Osteocyte (in vitro differentiated cells): ENCODE measurements at places on chromosomes 2 and 18. TPM values are rescaled to one million over a fixed set of nuclear protein-coding genes. Genes with fewer than 3 reads are reported as not detected.

GRCh38 chr18:46050268-46050667 is 21.8 kb downstream of the PSTPIP2 start:
- no peaks in the 10 kb centered on the region for H3K36me3 ChIP-seq
- H3K4me3 ChIP-seq = no peak overlapping the region
- no peak overlapping the region for H3K27ac ChIP-seq

- no peak for DNase-seq
- H3K4me1 ChIP-seq = no peaks in the 10 kb centered on the region
- H3K4me3 ChIP-seq = no peak overlapping the region
- H3K27ac ChIP-seq = no peak overlapping the region
- H3K36me3 ChIP-seq = no peaks in the 10 kb centered on the region
Measured at GRCh38 chr2:17353263-17353662, 165.0 kb downstream of the RAD51AP2 start.

GRCh38 chr2:149994057-149994728 is 406.6 kb upstream of the MMADHC start:
- H3K4me3 ChIP-seq = no peak overlapping the region
- DNase-seq = no peak
- no peak overlapping the region for H3K27ac ChIP-seq
- H3K4me1 ChIP-seq = peaks cover 28% of the 10 kb centered on the region

DNA sequence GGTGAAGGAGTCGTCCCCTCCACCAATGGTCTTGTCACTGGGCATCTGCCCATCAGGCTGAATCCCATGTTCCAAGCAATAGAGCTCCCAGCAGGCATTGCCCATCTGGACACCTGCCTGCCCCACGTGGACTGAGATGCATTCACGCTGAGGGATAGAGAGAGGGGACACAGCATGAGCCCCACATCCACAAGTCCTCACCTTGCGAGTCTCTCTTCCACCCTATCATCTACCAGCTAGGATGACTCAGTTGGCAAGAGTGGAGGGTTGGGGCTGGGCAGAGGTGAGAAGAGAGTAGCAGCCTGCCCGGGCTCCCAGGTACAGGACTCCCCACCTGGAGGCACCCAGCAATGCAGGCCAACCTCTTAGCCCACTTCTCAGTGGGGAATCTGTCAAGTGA is 959 bp upstream of the TUBA4B start:
- no peak overlapping the region for H3K4me3 ChIP-seq
- peaks cover 57% of the 10 kb centered on the region for H3K4me1 ChIP-seq
- H3K27me3 ChIP-seq = peaks cover 19% of the 10 kb centered on the region
- no peaks in the 10 kb centered on the region for H3K36me3 ChIP-seq
- H3K27ac ChIP-seq = peak overlapping the region; percentile 67
- no peak for DNase-seq

DNA sequence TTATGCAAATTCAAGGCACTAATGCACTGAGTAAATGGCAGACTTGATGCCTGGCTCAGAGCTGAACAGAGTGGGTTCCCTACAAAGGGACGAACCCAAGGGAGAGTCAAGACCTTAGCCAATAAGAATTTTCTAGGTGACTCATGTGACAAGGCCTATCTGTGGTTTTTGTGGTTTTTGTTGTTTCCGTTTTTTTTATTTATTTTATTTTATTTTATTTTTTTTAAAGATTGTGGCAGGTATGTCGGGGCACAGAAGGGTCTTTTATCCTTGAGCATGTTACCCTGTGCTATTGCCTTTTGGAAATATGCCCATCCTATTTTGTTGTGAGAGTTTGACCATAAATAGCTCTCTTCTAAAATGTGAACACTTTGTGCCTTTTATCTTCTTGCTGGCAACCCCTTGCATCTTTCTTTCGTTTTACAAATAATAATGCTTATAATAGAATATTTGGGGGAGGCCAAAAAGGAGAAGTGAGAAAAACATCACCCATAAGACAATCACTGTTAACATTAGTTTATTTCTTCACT is 113.4 kb upstream of the AQP4 start:
- no peak overlapping the region for H3K27ac ChIP-seq
- peaks cover 8% of the 10 kb centered on the region for H3K27me3 ChIP-seq
- no peaks in the 10 kb centered on the region for H3K36me3 ChIP-seq
- H3K4me3 ChIP-seq = no peak overlapping the region

DNA sequence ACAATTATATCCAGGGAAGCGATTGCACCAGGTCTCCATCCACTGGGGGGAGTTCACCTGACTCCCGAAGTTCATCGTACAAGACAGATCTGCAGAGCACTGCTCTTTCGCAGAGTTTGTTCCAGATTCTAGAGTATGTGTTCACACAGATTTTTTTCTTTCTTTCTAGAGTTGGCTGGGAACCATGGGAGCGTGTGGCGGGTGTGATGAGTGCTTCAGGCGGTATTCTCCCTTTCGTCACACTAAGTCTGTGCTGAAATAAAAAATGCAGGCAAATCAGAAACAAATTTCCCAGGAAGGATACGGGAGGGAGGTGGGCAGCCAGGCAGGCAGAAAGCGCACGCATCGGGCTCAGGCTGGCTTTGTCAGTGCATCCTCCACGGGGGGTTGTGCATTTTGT is 129.8 kb upstream of the SOX11 start:
- H3K36me3 ChIP-seq = no peaks in the 10 kb centered on the region
- peaks cover 12% of the 10 kb centered on the region for H3K4me1 ChIP-seq
- H3K27ac ChIP-seq = no peak overlapping the region
- no peaks in the 10 kb centered on the region for H3K27me3 ChIP-seq
- no peak for DNase-seq

DNA sequence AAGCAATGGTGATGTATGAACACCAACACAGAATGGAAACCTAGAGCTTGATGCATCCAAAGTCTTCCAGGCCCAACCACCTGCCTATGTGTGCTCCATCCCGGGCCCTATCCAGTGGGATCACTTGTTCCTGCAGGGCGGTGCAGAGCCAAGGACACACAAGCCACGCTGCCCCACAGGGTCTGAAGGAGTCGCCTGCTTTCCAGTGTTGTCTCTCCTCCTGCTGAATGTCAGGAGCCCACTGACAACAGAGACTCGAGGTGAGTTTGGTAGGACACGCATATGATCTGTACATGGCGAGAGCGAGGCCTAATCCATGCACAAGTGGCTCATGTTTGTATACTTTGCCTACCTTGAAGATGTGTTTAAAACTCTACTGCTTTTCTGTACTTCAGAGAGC is 70.9 kb upstream of the FHL2 start:
- H3K4me3 ChIP-seq = no peak overlapping the region
- no peaks in the 10 kb centered on the region for H3K36me3 ChIP-seq
- H3K4me1 ChIP-seq = peaks cover 15% of the 10 kb centered on the region
- H3K27ac ChIP-seq = no peak overlapping the region
- DNase-seq = no peak
- peaks cover 71% of the 10 kb centered on the region for H3K27me3 ChIP-seq

- peaks cover 28% of the 10 kb centered on the region for H3K4me1 ChIP-seq
- no peak overlapping the region for H3K27ac ChIP-seq
- H3K36me3 ChIP-seq = no peaks in the 10 kb centered on the region
- H3K4me3 ChIP-seq = no peak overlapping the region
- H3K27me3 ChIP-seq = no peaks in the 10 kb centered on the region
- no peak for DNase-seq
Measured at GRCh38 chr18:3648641-3649040, 198.7 kb downstream of the TGIF1 start.

The RGPD3 gene
- total RNA-seq = not detected in 2 replicates

- DNase-seq = no peak
- H3K4me1 ChIP-seq = peaks cover 4% of the 10 kb centered on the region
- no peaks in the 10 kb centered on the region for H3K36me3 ChIP-seq
- no peak within 1 kb of the TSS for H3K27ac ChIP-seq
Measured at GRCh38 chr2:96642564-96643360, at the start of gene FER1L5. TSS of gene FER1L5 (plus strand) at chr2:96642764. CDS start at chr2:96642837, 73 bp downstream.

The TMEM178A gene
- 0.71 and 1.6 TPM in 2 replicates for total RNA-seq

The CPLX4 gene
- total RNA-seq = not detected in 2 replicates

GRCh38 chr2:67219651-67220050 is 177.5 kb upstream of the ETAA1 start:
- H3K27ac ChIP-seq = no peak overlapping the region
- H3K36me3 ChIP-seq = peaks cover 3% of the 10 kb centered on the region
- peaks cover 10% of the 10 kb centered on the region for H3K4me1 ChIP-seq
- DNase-seq = no peak
- no peaks in the 10 kb centered on the region for H3K27me3 ChIP-seq
- no peak overlapping the region for H3K4me3 ChIP-seq

- no peaks in the 10 kb centered on the region for H3K36me3 ChIP-seq
- H3K27me3 ChIP-seq = no peaks in the 10 kb centered on the region
- H3K27ac ChIP-seq = no peak overlapping the region
- H3K4me3 ChIP-seq = no peak overlapping the region
- no peaks in the 10 kb centered on the region for H3K4me1 ChIP-seq
Measured at GRCh38 chr2:3793249-3793648, 89.9 kb downstream of the DCDC2C start.

- no peaks in the 10 kb centered on the region for H3K36me3 ChIP-seq
- no peaks in the 10 kb centered on the region for H3K4me1 ChIP-seq
- no peak overlapping the region for H3K4me3 ChIP-seq
- H3K27ac ChIP-seq = no peak overlapping the region
- H3K27me3 ChIP-seq = no peaks in the 10 kb centered on the region
- no peak for DNase-seq
Measured at GRCh38 chr2:45765007-45765727, 113.7 kb downstream of the PRKCE start.

GRCh38 chr2:23235736-23236135 is 149.2 kb upstream of the KLHL29 start:
- DNase-seq = no peak
- peaks cover 5% of the 10 kb centered on the region for H3K27me3 ChIP-seq
- no peaks in the 10 kb centered on the region for H3K4me1 ChIP-seq
- no peaks in the 10 kb centered on the region for H3K36me3 ChIP-seq

- peaks cover 3% of the 10 kb centered on the region for H3K27me3 ChIP-seq
- H3K4me1 ChIP-seq = no peaks in the 10 kb centered on the region
- no peak overlapping the region for H3K4me3 ChIP-seq
- no peaks in the 10 kb centered on the region for H3K36me3 ChIP-seq
- no peak overlapping the region for H3K27ac ChIP-seq
Measured at GRCh38 chr2:6654279-6654678, 211.4 kb downstream of the CMPK2 start.

DNA sequence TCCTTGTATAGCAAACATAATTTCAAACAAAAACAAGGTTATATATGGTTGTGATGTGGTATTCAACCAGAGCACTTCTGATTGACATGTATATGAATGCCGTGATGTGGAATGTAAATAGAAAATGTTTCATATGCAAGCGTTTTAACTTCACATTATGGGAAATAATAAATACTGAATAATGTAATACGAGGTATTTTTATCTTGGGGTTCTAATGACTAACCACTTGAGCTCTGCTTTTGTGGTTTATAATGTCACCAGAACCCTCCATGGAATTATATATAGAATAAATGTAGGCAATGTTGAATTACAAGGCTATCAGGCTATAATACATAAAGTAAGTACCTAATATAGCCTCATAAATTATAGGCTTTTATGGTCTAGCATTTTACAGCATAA is 72.4 kb downstream of the ZNF521 start:
- peak overlapping the region; percentile 28 for H3K27ac ChIP-seq
- H3K27me3 ChIP-seq = no peaks in the 10 kb centered on the region
- DNase-seq = no peak
- H3K36me3 ChIP-seq = peaks cover 2% of the 10 kb centered on the region
- H3K4me1 ChIP-seq = peaks cover 28% of the 10 kb centered on the region

DNA sequence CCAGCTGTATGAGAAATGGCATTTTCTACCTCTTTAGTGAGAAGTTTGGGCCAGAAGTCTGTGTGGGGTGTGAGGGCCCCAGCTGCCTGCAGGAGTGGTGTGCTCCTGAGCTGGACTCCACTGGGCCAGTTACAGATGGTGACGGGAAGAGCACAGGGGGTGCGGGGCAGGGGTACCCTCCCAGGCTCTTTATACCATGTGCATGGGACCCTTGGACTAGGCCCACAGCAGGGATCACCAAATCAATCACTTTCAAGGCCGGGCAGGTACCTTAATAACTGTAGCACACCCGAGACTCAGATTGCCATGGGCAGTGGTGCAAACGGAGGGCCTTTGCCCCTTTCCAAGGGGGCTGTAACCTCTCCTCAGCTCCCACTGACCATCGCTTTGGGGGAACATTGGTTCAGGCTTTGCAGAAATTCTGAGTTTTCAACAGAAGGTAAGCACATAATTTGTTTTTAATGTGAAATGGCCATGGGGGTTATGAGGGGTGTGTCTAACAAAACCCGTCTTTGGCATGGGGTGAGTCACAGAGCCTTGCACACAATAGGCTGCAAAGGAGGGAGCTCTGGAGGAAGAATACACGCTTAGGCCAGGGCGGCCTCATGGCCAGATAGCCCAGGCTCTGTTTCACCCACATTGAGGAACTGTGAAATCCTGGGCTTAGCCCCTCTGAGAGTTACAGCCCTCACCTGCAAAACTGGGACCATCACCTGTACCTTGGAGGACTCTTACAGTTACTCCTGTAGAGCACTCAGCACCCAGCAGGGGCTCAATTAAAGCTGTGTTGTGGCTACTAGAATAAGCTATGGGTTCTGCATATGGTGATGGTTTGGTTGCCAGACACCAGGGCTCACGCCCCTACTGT is 141.0 kb upstream of the BCL2L11 start:
- H3K4me1 ChIP-seq = no peaks in the 10 kb centered on the region
- no peak overlapping the region for H3K27ac ChIP-seq
- H3K36me3 ChIP-seq = peaks cover 3% of the 10 kb centered on the region
- peaks cover 40% of the 10 kb centered on the region for H3K27me3 ChIP-seq
- H3K4me3 ChIP-seq = no peak overlapping the region

- no peak overlapping the region for H3K27ac ChIP-seq
- H3K27me3 ChIP-seq = peaks cover 76% of the 10 kb centered on the region
- DNase-seq = no peak
- no peak overlapping the region for H3K4me3 ChIP-seq
- no peaks in the 10 kb centered on the region for H3K36me3 ChIP-seq
Measured at GRCh38 chr2:68708629-68709028, 26.0 kb upstream of the ARHGAP25 start.

- peaks cover 6% of the 10 kb centered on the region for H3K4me1 ChIP-seq
- no peak overlapping the region for H3K4me3 ChIP-seq
- H3K27me3 ChIP-seq = peaks cover 4% of the 10 kb centered on the region
- no peaks in the 10 kb centered on the region for H3K36me3 ChIP-seq
- no peak overlapping the region for H3K27ac ChIP-seq
- DNase-seq = no peak
Measured at GRCh38 chr2:232444409-232445148, 11.4 kb upstream of the ALPI start.

- H3K4me3 ChIP-seq = no peak overlapping the region
- no peaks in the 10 kb centered on the region for H3K27me3 ChIP-seq
- H3K4me1 ChIP-seq = peaks cover 13% of the 10 kb centered on the region
- H3K27ac ChIP-seq = no peak overlapping the region
- no peak for DNase-seq
Measured at GRCh38 chr2:122748552-122749011, 993.1 kb downstream of the TSN start.

DNA sequence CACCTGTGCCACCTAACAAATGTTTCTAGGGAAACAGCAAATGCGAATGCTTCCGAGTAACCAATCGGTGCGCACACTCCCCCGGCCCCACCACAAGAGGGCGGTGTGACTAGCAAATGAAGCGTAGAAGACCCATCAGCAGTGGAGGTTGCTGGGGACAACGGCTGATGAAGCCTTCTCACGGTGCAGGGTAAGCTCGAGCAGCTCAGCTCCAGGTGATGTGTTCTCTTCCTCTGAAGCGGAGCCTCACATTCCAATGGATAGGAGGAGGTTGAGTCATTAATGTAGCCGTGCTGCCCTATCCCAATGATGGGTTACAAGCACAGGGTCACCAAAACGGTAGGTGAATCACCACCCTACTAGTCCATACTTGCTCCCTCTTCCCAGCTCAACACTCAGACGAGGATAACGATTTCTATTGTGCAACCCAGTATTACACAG is 127.6 kb upstream of the TWIST2 start:
- H3K36me3 ChIP-seq = no peaks in the 10 kb centered on the region
- peak; percentile 77 for DNase-seq
- no peaks in the 10 kb centered on the region for H3K4me1 ChIP-seq
- no peak overlapping the region for H3K27ac ChIP-seq
- no peak overlapping the region for H3K4me3 ChIP-seq
